ENCODE measurements at places on chromosomes 5 and 9. TPM values are rescaled to one million over a fixed set of nuclear protein-coding genes. Genes with fewer than 3 reads are reported as not detected.

The CDHR2 gene
- 0.26 TPM for total RNA-seq

DNA sequence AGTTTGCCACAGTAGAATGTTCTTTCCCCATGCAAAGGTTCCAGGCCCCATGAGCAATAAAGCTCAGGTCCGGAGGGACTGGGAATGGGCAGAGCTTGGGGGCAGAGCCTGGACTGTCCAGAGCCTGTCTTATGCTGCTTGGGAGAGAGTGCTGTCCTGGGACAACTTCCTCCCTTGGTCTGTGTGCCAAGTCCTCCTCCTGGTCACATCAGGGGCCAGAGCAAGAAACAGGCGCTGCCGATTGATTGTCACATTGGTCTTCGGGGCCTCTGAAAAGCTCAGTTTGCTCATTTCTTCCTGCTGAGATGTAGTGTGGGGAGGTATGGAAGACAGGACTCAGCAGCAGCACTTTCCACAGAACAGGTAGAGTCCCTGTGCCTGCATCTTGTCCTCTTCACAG lies 54.0 kb upstream of the FCN1 start:
- peak; percentile 30 for DNase-seq

DNA sequence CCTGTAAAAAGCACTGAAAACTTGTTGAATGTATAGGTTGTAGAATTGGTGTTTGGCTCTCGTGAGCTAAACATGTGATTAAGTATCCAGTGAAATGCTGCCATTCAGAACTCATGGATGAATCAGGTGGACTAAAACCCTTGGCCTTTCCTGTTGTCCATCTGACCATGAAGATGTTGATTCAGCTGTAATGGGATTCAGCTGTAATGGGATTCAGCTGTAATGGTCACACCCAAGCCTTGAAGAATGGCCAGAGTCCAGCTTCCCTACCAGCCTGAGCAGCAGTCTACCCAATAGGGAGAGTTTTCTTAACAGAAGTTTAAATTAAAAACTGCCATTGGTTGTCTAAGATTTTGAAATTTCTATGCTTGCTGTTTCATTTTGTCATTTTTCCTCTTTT lies 18.1 kb downstream of the MAMDC2 start:
- DNase-seq = no peak

- DNase-seq = no peak
Measured at GRCh38 chr5:138280915-138281314, 6.5 kb upstream of the GFRA3 start.

DNA sequence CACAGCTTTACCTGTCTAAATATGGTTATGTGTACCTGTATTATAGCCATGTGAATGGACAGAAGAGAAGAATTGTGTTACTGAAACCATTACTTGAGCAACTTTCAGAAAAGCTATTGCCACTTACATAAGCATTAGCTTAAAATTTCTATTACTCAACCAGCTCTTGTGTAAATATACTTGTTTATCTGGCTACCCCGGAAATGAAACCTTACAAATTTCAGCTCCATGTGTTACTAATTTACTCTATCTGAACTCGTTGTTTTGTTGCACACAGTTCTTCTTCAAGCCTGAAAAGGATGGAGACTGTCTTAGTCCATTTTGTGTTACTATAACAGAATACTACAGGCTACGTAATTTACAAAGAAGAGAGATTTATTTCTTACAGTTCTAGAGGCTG lies 22.5 kb upstream of the ADAMTSL1 start:
- DNase-seq = no peak

- DNase-seq = no peak
Measured at GRCh38 chr5:84430863-84431663, 46.4 kb upstream of the EDIL3 start.
